ENCODE measurements at places on chromosomes 6 and 20.

DNA sequence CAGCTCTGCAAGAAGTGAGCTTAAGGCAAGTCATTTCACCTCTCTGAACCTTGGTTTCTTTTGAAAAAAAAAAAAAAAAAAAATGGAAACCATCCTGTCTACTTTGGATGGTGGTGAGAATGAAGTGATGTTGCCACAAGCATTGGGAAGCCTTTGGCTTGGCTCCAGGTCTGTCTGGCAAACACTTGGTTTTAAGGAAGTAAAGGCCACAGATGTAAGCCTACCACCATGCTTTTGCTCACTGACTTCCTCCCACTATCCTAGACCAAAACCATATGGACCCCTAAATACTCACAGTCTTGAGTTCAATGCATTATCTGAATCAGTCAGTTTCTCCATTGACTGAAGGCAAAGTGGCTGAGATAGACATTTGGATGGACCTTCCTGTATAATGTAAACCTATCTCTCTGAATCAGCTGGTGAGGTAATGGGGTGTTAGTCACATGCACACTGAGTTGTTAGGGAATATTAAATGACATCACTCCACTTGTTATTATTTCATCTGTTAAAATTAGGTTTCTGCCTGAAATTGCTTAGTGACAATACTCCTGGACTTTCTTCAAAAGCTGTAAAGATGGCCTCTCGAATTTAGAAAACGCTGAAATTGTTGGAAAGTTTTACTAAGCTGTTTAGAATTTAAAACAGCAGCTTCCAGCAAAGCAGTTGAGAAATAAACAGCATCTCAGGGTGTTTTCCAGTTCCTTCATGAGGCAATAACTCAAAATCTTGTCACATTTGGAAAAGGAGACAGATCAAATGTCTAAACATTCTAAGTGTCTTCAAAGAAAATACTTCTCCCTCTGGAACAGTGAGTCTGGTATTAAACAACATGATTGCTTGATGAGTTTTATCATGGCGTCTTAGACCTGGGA, 833.5 kb downstream of the DHX35 start:
- DNase-seq = no peak

GRCh38 chr6:401994-402640, 10.6 kb downstream of the IRF4 start:
- DNase-seq = no peak

- no peak for DNase-seq
These were observed 18.5 kb downstream of the NOX3 start for GRCh38 chr6:155436981-155437749.

- DNase-seq = peak; percentile 40
These were observed 8.5 kb downstream of the TMEM242 start for GRCh38 chr6:157314705-157315321.

DNA sequence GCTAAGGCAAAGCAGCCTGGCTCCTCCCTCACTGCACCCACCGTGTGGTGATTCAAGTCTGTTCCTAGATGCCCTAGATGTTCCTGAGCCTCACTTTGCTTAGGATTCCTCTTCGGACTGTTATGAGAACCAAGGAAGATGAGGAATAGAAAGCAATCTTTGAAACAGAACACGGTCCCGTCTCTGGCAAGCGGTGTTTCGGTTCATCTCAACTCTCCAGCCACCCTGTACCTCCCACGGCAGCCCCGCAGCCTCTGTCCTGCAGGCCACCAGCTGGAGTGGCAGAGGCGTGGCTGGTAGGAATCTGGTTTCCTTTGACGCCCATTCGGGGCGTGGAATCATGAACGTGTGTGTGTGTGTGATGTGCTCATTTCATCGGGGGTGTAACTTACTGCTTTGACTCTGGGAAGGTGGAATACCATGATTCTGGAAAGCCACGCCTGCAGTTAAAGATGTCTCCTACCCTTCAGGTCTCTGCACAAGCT, 21.3 kb downstream of the PDE10A start:
- DNase-seq = peak; percentile 31

DNA sequence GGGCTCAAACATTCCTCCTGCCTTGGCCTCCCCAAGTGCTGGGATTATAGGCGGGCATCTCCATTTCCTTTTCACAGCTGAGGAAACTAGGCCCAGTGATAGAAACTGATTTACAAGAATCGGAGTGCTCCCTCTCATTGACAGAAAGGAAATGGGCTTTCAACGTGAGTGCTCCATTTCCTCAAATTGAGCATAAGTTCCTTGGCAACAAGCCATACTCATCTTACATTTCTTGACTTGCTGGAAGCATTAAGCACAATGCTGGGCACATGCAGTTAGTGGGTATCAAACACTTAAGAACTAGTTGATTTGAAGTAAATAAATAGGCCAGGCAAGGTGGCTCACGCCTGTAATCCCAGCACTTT, 54.7 kb downstream of the FGD2 start:
- no peak for DNase-seq

DNA sequence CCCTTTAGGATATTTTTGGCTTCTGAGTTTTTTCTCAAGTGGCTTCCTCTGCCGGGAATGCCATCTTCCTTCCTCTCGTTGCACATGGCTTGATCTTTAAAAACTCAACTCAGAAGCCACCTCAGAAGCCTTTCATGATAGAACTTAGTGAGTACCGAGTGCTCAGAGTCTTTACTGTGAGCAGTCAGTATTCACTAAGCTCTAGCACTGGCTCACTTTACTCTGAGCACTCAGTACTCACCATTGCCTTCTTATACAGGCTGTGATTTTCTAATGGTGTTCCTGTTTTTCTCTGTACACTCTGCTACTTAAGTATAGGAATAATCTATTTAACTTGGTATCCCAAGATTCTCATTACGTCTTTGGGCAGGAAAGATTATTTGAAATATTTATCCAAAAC, 116.2 kb downstream of the PFDN4 start:
- no peak for DNase-seq

DNA sequence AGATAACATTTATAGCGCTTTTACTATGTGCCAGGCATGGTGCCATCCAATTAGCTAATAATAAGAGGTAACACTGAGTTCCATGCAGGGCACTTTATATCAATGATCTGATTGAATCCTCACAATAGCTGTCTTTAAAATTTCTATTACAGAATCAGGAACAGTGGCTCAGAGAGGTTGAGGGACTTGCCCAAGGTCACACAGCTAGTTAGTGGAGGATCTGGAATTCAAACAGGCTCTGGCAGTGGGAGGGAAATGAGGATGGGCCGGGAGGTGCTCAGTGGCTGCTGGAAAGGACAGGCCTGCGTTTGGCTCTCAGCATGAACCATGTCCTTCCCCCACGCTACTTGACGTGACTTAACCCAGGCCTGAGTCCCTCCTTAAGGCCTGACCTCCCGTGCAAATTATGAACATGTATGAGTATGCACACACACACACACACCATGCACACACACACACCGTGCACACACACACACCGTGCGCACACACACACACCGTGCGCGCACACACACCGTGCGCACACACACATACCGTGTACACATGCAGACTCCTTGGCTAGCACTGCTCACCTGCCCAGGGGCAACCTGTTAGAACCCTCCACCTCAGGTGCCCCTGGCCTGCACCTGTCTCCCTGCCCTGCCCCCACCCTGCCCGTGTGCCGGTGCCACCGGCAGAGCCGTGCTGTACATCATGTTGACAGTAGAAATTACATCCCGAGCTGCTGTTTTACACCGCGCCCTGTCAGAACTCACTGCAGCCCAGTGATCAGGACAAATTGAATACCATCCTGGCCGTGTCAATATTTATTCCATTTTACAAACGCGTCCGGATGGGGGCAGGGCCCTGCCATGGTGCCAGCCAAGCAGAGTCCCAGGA, 43.7 kb downstream of the CDH22 start:
- no peak for DNase-seq

GRCh38 chr20:19321176-19321575, 108.7 kb downstream of the SLC24A3 start:
- no peak for DNase-seq

GRCh38 chr20:31842471-31843157, 2.8 kb downstream of the FOXS1 start:
- DNase-seq = peak; percentile 45

- DNase-seq = no peak
These were observed 138.7 kb upstream of the SASH1 start for GRCh38 chr6:148203970-148204369.

GRCh38 chr6:151679081-151679480, 128.4 kb upstream of the ESR1 start:
- DNase-seq = no peak

- DNase-seq = no peak
These were observed 40.1 kb downstream of the SLC24A3 start for GRCh38 chr20:19252451-19253120.

- no peak for DNase-seq
These were observed 8.4 kb downstream of the ZNF341 start for GRCh38 chr20:33740189-33740588.

DNA sequence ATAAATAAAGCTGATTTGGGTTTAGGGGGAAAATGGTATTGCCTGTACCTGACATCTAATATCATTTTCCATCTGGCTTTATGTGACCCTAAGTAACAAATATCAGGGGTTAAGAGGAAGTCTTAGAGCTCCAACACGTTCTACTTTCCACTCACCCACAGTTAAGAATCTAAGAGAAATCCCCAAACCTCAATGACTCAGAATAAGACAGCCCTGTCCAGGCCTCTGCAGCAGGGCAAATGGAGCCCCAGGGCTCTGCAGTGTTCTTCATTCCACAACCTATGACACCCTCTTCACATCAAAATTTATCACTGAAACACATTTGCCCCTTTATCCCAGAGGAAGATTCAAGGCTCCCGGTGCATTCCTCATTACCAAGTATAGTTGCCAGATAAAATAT, 20.3 kb upstream of the TENT5A start:
- DNase-seq = no peak

DNA sequence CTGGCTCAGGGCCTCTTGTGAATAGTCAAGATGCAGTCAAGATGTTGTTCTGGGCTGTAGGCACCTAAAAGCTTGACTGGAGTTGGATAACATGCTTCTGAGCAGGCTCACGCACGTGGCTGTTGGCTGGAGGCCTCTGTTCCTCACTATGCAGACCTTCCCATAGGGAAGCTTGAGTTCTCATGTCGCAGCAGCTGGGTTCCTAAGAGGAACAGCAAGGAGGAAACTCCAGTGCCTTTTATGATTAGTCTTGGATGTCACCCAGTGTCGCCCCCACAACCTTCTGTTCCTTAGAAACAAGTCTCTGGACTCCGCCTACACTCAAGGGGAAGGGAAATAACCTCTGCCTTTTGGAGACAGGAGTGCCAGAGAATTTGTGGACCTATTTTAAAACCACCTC, 210.7 kb downstream of the BCAS1 start:
- no peak for DNase-seq

DNA sequence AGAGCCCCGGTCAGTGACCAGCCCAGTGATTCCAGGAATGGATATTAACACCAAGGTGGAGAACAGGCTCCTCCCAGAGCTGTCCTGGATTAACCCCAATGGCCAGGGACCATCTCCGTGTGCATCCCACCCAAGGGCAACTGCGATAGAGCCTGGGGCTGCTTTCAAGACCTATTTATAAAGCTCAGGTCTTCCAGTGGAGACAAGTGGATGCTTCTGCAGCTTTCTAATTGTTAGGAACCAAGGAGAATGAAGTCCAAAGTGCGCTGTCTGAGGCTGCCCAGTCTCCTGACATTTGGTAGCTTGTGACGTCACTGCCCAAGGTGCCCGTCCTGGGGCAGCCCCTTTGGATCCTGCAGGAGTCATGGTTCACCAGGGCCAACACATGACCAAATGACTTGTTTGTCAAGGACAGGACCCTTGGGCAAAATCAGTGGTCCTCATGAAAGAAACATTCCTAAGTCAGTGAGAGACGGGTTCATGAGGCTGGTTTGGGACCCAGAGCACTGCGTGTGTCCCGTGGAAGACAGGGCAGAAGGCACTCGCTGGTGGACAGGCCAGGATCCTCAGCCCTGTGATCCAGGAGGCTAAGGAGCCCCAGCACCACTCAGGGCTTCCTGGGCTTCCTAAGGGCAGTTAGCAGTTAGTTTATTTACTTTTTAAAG, 174.9 kb downstream of the ANKRD60 start:
- DNase-seq = no peak
